ENCODE measurements at places on chromosomes 7 and 10. TPM values are rescaled to one million over a fixed set of nuclear protein-coding genes. Genes with fewer than 3 reads are reported as not detected.

Gene PDZD7
- 0.42 TPM for total RNA-seq

DNA sequence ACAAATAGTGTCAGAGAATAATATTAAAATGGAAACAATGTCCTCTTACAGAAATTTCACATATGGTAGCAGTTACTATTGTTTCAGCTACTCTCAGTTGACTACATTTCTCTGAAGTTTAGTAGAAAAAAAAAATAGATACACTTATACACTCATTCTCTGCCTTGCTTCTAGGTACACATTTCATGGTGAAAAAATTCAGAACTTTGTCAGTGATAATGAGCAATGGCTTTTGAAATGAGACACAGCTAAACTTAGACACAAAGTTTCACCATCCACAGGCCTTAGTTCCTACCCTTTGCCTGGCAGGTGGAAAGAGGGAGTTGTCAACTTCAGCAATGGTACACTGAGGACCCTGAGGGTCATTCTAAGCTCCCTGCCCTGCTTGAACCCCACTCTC, 69.2 kb downstream of the CPVL start:
- no peak for DNase-seq

DNA sequence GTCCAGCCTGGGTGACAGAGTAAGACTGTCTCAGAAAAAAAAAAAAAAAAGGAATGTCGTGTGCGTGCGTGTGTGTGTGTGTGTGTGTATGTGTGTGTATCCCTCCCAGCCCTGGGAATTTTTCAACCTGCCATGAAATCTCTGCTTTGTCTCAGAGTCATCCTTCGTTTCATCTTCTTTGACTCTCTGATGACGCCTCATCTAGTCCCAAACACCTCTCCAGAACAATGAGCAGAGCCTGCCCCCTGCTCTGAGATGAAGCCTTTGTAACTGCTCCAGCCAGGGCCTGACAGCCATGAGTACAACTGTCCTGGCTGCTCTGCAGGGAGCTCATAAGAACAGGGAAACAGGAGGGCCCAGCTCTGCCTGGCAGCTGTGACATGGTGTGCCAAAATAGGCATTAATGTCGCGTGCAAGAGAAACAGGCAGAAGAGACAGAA, 149.5 kb downstream of the FAM107B start:
- DNase-seq = no peak

DNA sequence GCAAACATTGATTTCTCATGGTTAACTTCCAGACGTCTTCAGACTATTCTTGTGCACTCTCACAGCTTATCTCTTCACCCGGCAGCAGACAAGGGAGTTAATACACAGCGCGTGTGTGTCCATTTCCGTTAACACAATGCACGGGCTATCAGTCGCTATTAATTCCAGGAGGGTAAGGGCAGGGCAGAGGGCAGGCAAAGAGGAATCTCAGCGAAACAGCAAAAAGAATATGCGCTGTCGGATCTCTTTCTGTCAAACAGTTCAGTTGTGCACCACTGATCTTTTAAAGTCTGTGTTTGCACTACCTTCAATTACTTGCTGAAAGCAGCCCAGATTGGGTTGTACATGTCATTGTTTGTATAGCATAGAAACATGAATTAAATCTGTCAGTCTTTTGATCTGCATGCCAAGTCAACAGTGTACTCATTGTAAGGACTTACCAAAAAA, 41.1 kb upstream of the CABCOCO1 start:
- no peak for DNase-seq
